Stimulated activated CD8-positive, alpha-beta memory T cell treated with anti-CD3 and anti-CD28 coated beads, Interleukin-7, amount 100 ng/mL, for 1 hour (primary cell): ENCODE measurements at places on chromosomes 1 and 21.

DNA sequence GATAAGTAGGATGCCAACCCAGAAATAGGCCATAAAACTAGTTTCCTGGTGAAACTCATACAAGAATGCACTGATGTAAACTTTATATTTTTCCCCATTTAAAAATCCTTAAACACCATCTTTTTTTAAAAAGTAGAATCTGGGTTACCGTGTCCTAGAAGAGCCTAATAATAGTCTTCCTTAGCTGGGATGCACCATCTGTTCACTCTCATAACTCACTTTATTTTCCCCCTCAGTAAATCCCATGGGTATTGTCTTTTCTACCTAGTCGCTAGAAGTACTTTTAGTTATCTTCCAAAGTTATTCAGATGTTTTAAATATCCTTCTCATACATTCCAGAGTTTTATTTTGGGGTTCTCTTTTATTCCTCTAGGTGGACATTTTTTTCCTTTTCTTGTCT is 250.2 kb downstream of the PLA2G4A start:
- no peak for DNase-seq

DNA sequence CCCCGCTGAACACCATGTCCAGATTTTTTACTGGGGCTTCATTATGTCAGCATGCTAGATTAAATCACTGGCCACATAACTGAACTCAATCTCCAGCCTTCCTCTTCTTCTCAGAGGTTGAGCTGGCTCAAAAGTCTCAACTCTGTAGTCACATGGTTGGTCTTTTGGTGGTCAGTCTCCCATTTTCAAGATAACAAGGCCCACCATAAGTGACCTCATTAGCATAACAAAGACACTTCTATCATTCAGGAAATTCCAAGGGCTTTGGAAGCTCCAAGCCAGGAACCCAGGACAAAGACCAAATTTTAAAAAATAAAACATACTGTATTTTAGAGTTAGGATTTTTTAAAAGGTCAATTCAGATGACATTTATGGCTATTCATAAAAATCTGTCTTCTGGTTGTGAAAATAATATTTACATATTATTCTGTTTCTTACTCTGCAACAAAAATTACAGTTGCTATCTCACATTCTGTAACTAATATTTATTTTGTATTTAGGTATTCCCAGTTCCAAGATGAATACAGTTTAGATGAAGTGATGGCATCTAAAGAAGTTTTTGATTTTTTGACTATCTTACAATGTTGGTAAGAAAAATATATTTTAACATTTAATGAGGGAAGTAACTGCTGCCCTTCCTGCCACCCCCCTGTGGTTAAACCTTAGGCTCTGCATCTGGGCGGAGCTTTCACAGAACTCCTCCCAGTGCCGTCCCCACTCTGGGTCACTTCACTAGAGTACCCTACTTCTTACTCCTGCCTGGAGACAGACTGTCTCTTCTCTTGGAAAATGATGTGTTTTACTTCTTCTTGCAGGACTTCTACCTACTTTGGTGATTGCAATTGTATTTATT is 49.3 kb downstream of the SCP2 start:
- no peak for DNase-seq

GRCh38 chr1:67824766-67825165 is 8.5 kb downstream of the GNG12 start:
- DNase-seq = no peak

DNA sequence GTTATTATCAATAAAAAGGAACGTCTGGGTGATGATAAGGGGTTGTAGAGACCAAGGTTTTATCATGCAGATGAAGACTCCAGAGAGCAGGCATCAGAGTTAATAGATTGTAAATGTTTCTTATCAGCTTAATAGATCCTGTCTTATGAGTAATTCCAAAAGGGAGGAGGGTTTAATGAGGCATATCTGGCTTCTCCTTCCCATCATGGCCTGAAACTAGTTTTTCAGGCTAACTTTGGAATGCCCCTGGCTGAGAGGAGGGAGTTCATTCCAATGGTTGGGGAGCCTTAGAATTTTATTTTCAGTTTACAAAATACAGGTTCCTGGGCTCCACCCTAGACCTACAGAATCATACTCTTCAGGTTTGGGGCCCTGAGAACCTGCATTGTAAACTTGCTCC is 13.5 kb downstream of the PLA2G2D start:
- DNase-seq = no peak

DNA sequence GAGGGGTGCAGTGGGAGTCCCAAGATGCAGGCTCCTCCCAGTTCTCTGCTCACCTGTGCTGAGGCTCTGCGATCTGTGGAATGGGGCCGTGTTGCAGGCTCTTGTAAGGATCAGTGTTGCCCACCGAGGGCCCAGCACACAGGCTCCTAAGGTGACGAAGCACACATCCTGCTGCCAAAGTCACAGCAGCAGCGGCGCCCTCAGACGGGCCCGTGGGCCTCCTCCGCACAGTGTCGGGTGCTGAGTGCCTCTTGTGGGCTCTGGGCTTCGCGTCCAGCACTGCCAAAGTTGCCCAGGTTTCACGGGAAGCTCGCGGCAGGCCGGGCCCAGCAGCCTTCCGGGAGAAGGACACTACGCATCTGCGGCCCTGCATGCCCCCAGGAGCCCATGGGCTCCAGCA is 72.1 kb upstream of the ABCG1 start:
- no peak for DNase-seq

DNA sequence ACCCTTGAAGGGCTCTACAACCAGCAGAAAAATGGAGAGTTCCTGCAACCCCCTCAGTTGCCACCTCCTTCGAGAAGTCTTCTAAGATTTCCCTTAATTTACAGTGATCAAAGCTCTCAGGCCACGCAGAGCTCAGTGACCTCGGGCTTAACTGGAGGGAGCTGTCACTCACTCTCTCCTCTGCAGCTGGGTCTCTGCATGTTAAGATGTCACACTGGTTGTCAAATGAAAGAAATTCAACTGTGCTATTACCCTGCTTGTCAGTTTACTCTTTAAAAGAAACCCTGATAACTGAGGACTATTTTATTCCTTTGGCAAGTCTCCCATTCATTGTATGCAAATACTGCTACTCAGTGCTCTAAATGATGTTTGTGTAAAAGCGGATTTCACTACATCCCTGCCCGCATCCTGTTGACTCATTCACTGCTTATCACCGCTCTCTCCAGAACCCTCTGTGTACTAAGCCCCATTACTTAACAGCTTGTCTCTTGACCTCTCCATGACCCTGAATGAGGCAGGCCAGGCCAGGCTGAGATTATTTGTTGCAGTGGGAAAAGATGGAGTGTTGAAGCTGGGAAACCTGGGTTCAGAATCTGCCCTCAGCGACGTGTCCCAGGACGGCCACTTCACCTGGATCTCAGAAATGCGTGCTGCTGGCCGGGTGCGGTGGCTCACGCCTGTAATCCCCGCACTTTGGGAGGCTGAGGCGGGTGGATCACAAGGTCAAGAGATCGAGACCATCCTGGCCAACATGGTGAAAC is 13.7 kb downstream of the DHRS3 start:
- DNase-seq = no peak

DNA sequence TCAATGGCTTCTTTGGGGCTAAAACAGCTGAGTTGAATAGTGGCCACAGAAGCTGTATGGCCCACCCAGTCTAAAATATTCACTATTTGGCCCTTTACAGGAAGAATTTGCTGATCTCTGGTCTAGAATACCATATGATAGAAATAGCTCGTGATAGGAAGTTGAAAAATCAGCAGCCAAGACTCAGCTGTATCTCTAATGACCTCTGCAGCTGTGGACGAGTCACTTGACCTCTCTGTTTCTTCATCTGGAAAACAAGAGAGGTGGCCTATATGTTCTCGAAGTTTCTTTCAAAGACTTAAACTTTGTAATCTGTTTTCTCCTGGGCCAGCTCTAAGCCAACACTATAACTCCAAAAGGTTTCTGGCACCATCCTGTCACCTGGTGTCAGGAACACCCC is 129.2 kb downstream of the ZBTB18 start:
- DNase-seq = no peak

- no peak for DNase-seq
These were observed 13.9 kb upstream of the ADAR start for GRCh38 chr1:154621875-154622274.

DNA sequence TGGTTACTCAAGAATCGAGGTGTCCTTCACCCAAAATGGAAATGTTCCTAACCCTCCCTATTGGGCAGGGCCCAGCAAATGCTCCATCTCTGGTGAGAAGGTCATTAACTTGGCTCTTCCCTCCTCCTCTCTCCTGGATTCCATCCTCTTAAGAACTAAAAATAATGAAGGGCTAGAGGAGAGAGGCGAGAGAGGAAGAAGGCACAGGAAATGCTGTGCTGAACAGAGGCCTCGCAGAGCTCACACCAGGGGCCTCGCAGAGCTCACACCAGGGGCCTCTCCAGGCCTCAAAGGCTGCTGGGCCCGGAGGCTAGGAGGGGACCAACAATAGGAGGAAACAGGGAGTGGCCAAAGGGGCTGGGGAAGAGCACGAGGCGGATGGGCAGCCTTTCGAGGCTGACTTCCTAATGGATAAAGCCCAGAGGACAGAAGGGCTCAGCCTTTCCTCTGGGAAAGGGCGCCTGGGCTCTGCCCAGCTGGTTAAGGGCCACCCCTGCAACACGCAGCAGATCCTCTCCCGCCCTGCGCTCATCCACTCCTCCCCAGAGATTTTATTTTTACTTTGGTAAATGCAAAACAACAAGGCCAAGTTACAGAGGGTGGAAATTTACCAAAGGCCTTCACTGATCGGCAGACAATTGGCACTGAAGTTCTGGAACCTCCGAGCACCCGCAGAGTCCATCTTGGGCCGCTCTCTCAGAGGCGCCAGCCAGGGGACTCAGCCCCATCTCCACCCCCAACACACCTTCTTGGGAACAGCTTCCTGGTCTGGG is 78.5 kb downstream of the ITPKB start:
- DNase-seq = no peak

GRCh38 chr1:221459558-221459957 is 282.3 kb downstream of the DUSP10 start:
- DNase-seq = no peak

GRCh38 chr21:44907225-44907965 is 13.3 kb downstream of the ITGB2 start:
- no peak for DNase-seq

GRCh38 chr1:30893776-30894507 is 14.6 kb downstream of the SDC3 start:
- DNase-seq = no peak
